ENCODE measurements at places on chromosomes 5 and 9. TPM values are rescaled to one million over a fixed set of nuclear protein-coding genes. Genes with fewer than 3 reads are reported as not detected.

FBP1 gene
- total RNA-seq = 15.8 TPM

SPINK13 gene
- total RNA-seq = not detected

NRG2 gene
- 1.1 TPM for total RNA-seq

DMRT3 gene
- not detected for total RNA-seq

RECK gene
- total RNA-seq = 9.1 TPM

SPATA9 gene
- total RNA-seq = 0.39 TPM

CCNO gene
- 0.13 TPM for total RNA-seq

IFNA2 gene
- total RNA-seq = not detected

LURAP1L gene
- total RNA-seq = 2.9 TPM

ASTN2 gene
- total RNA-seq = 2.3 TPM

ERBIN gene
- 36.2 TPM for total RNA-seq

FGD3 gene
- total RNA-seq = not detected

IRX2 gene
- total RNA-seq = not detected

TLE1 gene
- total RNA-seq = 41.6 TPM

SH3RF2 gene
- total RNA-seq = 0.59 TPM

PCDHGA9 gene
- total RNA-seq = 1.2 TPM

MRPS30 gene
- total RNA-seq = 63.0 TPM

IL6ST gene
- 265 TPM for total RNA-seq

FCN1 gene
- not detected for total RNA-seq

NOL6 gene
- 45.2 TPM for total RNA-seq

MAMDC2 gene
- total RNA-seq = 4.9 TPM

IL31RA gene
- total RNA-seq = 1.4 TPM

TAF11L5 gene
- not detected for total RNA-seq

LHX2 gene
- not detected for total RNA-seq

PCDHGC5 gene
- 0.20 TPM for total RNA-seq

CRB2 gene
- total RNA-seq = not detected

SOWAHA gene
- not detected for total RNA-seq

MOB3B gene
- total RNA-seq = 0.30 TPM

IFNA21 gene
- not detected for total RNA-seq

IRX4 gene
- total RNA-seq = not detected

POLR1E gene
- total RNA-seq = 15.7 TPM

VLDLR gene
- 1.4 TPM for total RNA-seq

FYB1 gene
- total RNA-seq = not detected

CDKN2B-AS1 gene
- 1.1 TPM for total RNA-seq

PRELID2 gene
- 11.9 TPM for total RNA-seq

ANAPC2 gene
- total RNA-seq = 17.6 TPM

PALM2AKAP2 gene
- total RNA-seq = 0.05 TPM

LOX gene
- 18.3 TPM for total RNA-seq

CD14 gene
- 0.60 TPM for total RNA-seq
